ENCODE measurements at places on chromosomes 1 and 21.
A peak's percentile ranks its signal among the peaks of the same experiment; 100 is the strongest.

- ATAC-seq: no peak
Measured at GRCh38 chr1:159594625-159595405, 7.2 kb downstream of the APCS start.

DNA sequence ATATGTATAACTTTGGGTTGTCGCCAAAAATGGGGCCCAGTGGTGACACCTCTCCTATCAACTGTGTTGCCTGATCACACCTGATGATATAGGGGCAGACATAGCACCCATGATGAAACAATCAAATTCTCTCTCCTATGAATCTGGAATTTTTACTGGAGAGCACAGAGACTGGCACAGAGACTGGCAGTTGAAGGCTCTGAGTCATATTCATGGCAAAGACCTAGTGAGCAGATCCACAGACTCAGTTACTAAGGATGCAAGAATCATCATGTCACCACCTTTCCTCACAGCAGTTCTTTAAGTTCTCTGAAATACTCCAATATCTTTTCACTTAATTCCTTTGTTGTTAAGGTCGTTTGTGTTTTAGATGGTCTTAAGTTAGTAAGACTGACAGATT lies 60.0 kb downstream of the APCS start:
- ATAC-seq: no peak

GRCh38 chr1:1135339-1136136 lies 19.6 kb upstream of the C1orf159 start:
- ATAC-seq: no peak

GRCh38 chr21:44735821-44736220 lies 24.4 kb upstream of the TSPEAR start:
- ATAC-seq: no peak

GRCh38 chr21:41255190-41255589 lies 61.4 kb upstream of the FAM3B start:
- no peak for ATAC-seq

DNA sequence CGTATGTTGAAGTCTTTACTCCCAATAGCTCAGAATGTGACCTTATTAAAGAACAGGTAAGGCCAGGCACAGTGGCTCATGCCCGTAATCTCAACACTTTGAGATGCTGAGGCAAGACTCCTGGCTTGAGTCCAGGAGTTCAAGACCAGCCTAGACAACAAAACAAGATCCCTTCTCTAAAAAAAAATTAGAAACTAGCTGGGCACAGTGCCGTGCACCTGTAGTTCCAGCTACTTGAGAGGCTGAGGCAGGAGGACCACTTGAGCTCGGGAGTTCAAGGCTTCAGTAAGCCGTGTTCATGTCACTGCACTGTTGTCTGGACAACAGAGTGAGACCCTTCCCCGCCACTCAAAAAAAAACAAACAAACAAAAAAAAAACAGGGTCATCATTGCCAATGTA lies 171.3 kb downstream of the RERE start:
- ATAC-seq: no peak

DNA sequence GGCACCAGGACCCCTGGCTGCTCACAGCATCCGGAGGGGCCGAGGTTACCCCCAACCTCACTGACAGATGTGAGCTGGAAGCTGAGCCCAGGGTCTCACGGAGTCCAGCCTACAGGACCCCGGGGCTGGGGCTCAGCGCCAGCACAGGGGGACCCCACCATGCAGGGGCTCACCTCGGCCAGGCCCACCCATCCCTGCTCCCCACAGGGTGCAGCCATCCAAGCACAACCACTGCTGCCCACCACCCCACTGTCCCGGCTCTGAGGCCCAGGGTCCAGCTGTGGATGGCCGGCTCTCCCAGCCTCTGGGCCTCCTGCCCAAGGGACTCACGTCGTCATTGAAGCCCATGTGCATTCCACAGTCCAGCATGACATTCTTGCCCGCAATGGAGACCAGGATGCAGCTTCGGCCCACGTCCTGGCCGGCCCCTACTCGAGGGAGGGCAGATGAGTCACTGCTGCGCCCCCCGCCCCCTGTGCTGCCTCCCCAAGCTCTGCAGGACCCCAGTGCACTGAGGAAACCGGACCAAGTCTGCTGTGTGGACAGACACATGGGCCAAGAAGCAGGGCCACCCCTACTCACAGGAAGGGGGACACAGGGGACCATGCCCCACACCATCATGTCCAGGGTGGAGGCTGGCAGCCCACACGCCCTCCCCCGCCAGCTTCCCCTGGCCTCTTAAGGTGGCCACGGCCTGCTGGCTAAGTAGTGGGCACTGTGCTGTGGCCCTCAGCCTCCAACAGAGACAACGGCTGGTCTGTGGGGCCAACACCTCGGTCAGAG lies 3.6 kb downstream of the INTS11 start:
- no peak for ATAC-seq

GRCh38 chr1:175443332-175443731 lies 250.8 kb upstream of the KIAA0040 start:
- peak; percentile 29 for ATAC-seq

GRCh38 chr21:37075214-37075770 lies 2.2 kb downstream of the TTC3 start:
- no peak for ATAC-seq

DNA sequence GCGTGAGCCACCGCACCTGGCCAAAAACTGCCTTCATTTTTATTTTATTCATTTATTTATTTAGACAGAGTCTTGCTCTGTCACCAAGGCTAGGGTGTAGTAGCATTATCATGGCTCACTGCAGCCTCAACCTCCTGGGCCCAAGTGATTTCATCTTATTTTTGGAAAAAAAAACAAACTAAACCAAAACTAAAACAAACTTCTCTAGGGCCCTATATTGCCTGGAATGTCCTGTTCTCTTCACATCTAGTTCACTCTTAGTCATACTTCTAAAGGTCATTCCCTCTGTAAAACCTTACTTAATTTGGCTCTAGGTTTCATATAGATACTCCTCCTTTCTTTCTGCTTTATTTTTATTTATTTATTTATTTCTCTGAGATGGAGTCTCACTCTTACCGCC lies 15.6 kb downstream of the RPS27 start:
- ATAC-seq: no peak

DNA sequence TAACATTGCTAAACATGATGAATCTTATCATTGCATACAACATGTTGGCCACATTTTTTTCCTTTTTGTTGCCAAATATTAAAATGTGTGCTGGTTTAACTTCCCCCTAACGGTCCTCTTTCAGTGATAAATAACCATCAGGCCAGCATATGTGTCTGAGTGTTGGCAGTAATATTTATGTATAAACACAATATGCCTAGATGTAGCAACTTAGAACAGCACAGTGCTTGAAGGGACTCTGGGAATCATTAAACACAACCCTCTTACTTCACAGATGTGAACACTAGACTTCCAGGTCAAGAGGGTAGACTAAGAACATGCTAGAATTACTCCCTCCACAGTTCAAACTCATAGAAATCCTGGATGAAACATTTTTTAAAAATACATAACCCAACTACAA lies 581.8 kb downstream of the PLPP3 start:
- no peak for ATAC-seq

DNA sequence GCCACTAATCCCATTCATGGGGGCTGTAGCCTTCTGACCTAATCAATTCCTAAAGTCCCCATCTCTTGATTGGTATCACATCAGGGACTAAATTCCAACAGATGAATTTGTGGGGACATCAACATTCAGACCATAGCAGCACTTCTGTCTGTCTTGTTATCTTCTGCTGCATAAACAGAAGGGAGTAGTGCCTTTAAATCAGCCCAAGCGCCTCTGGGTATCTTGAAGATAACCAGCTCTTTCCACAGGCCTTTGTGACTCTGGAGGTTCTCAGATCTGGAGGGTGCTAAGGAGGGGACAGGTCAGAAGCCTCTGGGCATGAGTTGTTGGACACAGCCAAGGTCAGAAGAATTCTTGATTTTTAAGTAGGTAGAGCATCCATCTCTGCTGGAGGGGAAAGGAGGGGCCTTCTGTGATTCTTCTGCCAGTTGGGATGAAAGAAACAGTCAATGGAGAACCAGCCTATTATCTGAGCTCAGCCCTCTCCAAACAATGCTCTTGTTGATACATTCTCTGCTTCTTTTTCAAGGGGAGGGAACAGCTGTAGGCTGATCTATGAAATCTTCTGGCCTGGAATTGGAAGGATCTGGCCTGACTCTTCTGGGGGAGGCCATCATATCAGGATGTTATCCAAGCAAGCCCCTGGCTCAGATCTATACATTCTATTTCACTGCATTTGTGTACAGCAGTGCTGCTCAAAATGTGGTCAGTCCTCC lies 31.3 kb upstream of the LRIG2 start:
- no peak for ATAC-seq

DNA sequence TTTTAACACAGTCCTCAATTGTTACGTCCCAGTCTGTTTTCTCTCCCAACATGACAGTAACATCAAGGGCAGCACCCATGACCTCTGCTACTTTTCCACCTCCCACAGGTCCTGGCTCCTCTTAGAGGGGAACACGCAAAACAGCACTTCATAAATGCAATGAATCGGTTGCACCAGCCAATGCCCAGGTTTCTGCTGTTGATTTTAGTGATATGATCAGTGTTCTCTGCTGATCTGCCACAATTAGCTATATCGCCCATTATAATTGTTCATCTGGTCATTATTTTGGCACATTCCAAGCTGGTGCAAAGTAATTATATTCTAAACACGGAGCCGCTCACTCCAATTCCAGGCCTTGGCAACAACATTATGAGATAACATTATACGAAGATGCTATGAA lies 184.5 kb downstream of the KCNH1 start:
- no peak for ATAC-seq

GRCh38 chr1:170460414-170461155 lies 71.4 kb upstream of the GORAB start:
- no peak for ATAC-seq

- no peak for ATAC-seq
Measured at GRCh38 chr1:163213626-163214025, 10.9 kb upstream of the RGS5 start.

DNA sequence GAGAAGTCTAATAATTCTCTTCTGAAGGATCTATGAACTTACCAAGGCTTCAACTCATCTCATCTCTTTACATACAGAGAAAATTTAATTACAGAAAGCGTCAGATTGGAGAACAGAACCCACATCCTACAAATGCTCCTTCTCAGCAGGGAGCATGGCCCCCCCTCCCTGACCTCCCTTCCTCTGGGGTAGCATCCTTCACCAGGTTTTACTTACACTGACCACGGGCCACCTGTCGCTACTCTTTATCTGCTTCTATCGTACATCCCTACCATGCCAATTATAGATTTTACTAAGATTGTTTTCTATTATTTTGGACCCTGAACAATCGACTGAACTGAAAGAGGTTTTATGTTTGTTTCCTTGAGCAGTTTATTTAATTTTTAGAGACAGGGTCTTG lies 25.8 kb downstream of the RIPPLY3 start:
- no peak for ATAC-seq

GRCh38 chr1:153775458-153776327 lies 486 bp downstream of the SLC27A3 start:
- peak; percentile 78 for ATAC-seq

DNA sequence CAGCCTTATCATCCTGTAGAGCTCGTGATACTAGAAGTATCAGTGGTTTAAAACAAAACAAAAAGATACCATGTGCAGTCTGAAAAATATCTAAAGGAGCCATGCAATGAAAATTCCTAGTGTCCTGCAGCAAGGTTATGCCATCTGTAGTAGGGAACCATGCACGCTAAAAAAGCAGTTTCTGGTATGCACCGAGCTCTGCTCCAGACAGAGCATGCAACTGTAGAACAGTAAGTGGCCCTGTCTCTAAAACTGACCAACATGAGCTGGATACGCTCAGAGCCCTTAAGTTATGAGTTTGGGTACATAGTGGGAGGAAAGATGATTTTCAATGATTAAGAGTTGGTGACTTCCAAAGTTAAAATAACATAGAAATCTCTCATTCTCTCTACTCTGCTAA lies 159.3 kb upstream of the ADAMTS5 start:
- ATAC-seq: no peak

- no peak for ATAC-seq
Measured at GRCh38 chr1:94765958-94766357, 54.2 kb upstream of the SLC44A3 start.

GRCh38 chr1:235937123-235937522 lies 70.4 kb upstream of the LYST start:
- peak; percentile 60 for ATAC-seq

DNA sequence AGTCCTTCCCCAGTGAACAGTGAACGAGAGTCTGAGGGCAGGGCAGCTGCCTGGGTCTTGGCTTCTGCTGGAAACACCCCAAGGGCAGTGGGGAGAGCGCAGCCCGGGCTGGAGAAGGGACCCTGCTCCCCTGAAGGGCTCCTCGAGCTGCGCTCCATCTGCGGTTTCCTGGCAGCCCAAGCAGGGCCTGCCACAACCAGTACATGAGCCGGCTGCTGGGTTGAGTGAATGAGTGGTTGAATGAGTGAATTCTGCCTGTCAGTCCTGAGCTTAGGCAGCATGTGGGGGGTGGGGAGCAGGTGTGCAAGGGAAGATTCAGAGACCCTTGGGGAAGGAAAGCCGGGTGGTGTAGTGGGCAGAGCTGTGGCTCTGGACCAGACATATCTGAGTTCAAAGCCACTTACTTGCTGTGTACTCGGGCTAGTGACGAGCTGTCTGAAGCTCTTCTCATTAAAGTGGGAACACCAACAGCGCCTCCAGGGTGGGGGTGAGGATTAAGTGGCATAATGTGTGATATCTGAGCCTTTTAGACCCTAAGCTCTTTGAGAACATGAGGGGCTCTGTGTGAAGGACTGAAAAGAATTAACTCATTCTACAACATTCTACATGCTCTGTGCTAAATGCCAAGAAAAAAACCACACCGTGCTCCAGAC lies 3.7 kb downstream of the OPRD1 start:
- no peak for ATAC-seq

DNA sequence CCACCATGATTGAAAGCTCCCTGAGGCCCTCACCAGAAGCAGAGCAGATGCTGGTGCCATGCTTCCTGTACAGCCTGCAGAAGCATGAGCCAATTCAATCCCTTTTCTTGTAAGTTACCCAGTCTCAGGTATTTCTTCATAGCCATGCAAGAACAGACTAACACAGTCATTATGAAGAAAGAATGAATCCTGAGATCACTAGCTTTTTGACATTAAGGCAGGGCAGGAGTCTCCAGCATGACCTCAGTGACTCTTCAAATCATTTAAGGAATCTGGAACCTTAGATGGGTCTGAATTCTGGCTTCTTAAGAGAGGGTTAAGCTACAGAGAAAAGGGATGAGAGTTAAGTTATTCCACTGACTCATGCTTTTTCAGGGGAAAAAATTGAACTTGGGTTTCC lies 79.0 kb downstream of the PTPN14 start:
- no peak for ATAC-seq
